ENCODE measurements at places on chromosomes 2 and 18.

DNA sequence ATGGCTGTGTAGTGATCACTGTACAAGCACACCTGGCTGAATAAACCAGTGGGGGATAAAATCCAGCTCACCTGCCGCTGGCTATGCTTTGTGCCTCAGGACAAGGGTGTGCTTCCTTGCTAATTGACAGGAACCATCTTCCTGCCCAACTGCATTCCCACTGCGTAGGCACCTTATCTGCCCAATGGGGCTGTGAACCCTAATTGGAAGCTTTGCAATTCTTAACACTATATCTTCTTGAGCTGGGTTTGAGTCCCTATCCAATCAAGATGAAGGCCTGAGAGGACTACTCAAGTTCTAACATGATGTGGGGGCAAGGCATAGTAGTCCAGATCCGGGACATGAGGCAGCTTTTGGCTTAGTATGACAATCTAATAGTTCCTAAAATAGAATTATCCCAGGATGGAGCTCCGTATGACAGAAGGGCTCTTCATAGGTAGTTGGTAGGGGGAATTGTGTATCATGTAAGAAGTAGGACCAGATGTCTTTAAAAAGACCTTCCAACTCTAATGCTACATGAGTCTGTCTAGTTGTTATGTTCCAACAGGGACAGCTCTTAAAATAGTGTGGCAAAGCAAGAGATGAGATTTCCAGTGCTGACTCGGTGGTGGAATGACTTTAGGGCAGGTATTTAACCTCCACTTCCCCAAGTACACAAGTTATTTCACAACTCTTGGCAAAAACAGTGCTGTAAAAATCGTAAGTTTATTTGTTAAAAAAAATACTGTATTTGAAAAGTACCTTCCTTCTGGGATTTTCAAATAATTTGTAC lies 2.3 kb upstream of the TMEM150A start:
- no peak for DNase-seq

GRCh38 chr2:4591261-4591660 lies 887.9 kb downstream of the DCDC2C start:
- DNase-seq = no peak

- no peak for DNase-seq
Measured at GRCh38 chr2:29351916-29352591, 236.8 kb downstream of the CLIP4 start.

GRCh38 chr2:109110170-109110569 lies 18.8 kb upstream of the SH3RF3 start:
- DNase-seq = no peak

GRCh38 chr2:133480707-133481429 lies 87.4 kb downstream of the NCKAP5 start:
- DNase-seq = no peak

DNA sequence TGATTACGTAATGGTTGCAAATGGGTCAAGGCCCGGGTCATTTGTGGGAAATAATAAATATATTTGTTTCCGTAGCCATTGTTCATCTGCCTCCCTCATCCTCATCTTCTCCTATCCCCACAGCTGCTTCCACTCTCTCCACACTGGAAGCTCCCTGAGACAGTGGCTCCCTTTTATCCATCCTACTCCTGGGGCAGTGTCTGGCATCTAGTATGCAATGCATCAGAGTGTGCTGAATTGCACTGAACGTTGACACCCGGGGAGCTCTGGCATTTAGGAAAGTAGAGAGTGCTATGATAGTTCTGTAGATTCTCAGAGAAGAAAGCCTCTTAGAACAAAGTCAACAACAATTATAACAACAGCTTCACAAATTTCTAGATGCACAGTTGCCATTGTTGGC lies 45.5 kb upstream of the NAB1 start:
- no peak for DNase-seq

- DNase-seq = no peak
Measured at GRCh38 chr2:101892377-101892776, 99.4 kb upstream of the IL1R2 start.

- no peak for DNase-seq
Measured at GRCh38 chr18:64017870-64018269, 48.0 kb downstream of the SERPINB8 start.
